ENCODE measurements at places on chromosomes 6 and 20.

DNA sequence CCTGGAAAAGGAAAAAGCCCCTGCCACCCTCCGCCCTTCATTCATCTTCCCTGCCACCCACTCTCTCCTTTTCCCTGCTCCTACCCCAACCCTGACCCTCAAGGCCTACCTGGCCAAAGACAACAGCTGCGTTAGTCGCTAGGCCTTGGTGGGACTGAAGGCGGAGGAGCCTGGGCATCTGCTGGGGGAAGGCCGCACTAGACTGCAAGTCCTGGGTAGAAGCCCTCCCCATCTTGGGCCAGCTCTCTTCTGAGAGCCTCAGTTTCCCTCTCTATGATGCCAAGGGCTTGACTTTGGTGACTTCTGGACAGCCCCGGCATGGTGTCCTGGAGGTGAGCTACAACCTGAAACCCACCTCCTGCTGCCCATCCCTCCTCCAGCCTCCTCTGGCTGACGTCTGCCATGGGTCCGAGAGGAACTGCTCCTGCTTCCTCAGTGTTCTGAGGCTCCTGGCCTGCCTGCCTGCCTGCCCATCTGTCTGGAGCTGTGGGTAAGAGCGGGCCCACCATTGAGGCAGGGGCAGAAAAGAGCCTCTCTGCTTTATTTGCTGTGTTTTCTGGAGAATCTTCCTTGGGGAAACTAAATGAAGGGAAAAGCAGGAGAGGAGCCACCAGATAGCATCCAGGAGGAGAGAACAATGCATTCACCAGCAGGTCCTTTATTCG is 7.5 kb upstream of the FOXC1 start:
- no peak for ATAC-seq

DNA sequence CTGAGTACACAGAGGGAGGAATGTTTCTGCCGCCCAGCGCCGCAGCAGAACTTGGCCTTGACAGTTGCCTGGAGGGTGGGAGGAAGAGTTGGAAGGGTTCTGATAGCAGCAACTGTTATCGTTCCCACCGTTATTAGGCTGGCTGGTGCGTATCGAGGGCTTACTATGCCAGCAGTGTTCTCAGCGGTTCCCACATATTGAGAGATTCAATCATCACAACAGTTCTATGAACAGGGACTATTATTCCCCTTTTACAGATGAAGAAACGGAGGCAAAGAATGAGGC is 380.1 kb upstream of the SULF2 start:
- ATAC-seq, result no peak

DNA sequence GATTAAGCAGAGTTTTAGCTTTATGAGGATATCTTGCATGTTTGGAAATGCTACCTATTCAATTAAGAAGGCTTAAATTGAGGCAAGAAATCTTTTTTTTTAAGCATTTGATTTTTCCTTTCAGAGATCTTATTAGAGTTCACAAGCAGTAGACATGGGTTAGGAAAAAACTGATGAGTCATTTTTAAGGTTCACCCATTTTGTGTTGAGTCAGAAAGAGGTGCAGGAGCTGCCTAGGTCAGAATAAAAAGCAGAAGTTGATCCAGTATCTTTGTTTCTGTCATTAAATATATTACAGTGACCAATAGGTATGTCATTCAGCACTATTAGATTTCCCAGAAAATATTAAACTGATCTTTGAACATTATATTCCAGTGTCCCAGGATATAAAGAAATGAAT is 306.8 kb downstream of the LMBRD1 start:
- ATAC-seq, result no peak

DNA sequence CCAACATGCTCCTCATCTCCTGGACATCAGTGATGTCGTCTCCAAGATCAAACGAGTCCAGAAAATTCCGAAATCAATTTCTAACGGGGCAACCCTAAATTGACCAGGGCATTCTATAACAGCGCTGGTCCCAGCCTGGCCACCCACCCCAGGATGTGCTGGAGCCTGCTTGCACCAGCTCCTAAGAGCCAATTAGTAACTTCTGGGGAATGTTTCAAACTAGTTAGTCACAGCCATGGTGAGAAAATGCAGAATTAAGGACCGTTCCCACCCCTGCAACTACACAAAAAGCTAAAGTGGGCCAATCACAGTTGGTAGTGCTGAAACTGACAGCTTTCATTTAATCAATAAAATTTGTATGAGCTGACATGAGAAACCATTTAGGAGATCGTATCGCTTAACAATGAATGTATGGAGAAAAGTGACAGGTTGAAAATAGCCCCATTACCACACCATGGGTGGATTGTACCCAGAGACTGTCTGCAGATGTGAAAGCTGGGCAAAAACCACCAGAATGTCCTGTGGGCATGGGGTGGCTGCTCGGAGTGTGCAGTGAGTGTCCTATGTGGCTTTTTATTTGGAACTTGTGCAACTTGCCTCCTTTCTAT is 165.7 kb upstream of the AFDN start:
- no peak for ATAC-seq

- no peak for ATAC-seq
These were observed 119.5 kb downstream of the PLEKHG1 start for GRCh38 chr6:150719099-150719766.

GRCh38 chr20:32474967-32475811 is 109.9 kb downstream of the NOL4L start:
- ATAC-seq, result peak; percentile 72

- ATAC-seq, result no peak
These were observed 151.0 kb downstream of the RCAN2 start for GRCh38 chr6:46340246-46340645.

DNA sequence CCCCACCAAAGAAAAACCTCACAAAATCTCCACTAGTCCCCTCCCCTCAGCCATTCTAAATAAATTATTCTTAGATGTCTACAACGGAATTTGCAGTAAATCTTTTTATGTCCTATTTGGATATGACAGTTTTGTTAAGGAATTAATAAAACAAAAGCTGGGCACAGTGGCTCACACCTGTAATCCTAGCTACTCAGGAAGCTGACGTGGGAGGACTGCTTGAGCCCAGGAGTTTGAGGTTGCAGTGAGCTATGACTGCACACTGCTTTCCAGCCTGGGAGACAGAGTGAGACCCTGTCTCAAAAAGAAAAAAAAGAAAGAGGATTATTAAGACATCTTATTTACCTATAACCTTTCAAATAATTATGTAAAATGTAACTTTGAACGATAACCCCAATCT is 165.4 kb downstream of the SLC16A10 start:
- ATAC-seq, result no peak

DNA sequence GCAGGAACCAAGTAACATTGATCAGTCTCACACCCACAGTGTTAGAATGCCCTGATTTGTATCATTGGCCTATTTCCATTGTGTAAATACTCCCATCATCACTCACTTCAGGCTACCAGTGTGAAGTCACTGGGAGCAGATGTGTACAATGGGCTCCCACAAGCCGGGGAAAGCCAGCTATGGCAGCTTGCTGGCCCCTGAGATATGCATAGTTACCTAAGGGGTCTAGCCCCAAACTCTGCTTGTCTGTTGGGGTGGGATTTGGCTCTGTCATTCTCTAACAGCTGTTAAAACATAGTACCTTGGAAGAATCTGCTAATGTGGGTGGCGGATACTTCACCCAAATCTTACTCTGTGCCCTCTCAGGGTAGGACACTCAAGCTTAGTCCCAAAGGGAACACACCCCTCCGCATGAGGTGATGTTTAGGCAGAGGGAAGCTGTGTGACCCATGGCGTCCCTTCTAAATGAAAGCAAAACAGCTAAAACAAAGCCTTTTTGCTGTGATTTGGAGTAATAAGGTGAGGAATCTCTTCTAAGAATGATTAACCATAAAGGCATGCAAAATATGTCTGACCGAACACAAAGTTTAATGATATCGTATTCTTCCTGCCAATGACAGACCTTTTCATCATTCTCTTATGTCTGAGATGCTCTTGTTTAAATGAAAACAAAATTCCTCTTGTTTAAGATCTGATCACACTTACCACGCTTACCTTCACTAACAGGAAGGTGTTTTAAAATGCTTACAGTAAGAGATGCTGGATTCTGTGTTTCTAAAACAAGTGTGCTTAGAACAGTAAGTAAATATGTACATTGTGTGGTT is 45.9 kb upstream of the PXDC1 start:
- no peak for ATAC-seq

DNA sequence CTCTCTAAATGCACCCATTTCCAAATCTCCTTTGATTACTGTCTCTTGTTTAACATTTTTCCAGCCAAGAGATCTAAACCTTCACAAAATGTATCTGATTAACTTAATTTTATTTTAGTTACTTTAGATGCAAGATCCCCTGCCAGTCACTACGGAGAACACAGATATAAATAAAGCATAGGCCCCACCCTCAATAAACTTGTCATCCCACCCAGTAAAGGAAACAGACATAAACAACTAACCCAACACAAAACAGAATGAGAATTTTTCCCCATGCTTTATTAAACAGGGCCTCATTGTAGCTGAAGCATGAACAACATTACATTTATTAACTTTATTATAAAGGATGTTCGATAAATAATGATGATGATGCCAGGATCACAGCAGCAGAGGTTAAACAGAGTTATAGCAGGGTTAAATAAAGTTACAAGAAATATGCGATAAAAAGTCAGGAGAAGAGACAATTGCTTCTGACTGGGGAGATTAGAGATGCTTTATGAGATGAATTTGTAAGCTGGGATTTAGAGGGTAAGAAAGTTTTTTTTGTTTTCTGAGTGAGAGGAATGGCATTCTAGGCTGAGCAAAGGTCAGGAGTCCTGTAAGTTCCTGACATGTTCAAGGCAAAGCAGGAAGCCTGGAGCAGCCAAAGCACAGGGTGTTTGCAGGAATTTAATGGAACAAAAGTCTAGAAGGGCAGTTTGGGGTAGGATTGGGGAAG is 41.1 kb downstream of the TFAP2A start:
- ATAC-seq, result no peak

DNA sequence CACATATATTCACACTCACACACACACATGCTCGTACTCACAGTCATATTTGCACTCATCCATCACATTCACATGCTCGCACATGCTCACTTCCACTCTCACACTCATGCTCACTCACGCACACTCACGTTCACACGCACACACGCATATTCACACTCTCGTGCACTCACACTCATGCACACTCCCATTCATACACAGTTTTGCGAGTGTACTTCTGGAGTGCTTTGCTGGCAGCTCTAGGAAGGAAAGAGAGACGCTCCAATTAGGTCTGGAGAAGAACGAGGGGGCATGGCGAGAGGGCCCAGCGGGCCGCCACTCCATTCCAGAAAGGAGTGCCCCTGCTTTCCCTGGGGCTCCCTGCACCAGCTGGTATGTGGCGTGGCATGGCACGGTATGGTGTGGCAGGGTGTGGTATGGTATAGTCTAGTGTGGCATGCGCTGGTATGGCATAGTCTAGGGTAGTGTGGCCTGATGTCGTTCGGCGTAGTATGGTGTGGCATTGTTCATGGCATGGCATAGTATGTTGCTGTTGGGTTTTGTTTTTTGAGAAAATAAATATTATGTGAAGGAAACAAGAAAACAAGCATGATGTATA is 216.8 kb upstream of the CDYL start:
- ATAC-seq, result no peak

- no peak for ATAC-seq
These were observed 1.1 kb upstream of the AFG1L start for GRCh38 chr6:108293527-108294296.

DNA sequence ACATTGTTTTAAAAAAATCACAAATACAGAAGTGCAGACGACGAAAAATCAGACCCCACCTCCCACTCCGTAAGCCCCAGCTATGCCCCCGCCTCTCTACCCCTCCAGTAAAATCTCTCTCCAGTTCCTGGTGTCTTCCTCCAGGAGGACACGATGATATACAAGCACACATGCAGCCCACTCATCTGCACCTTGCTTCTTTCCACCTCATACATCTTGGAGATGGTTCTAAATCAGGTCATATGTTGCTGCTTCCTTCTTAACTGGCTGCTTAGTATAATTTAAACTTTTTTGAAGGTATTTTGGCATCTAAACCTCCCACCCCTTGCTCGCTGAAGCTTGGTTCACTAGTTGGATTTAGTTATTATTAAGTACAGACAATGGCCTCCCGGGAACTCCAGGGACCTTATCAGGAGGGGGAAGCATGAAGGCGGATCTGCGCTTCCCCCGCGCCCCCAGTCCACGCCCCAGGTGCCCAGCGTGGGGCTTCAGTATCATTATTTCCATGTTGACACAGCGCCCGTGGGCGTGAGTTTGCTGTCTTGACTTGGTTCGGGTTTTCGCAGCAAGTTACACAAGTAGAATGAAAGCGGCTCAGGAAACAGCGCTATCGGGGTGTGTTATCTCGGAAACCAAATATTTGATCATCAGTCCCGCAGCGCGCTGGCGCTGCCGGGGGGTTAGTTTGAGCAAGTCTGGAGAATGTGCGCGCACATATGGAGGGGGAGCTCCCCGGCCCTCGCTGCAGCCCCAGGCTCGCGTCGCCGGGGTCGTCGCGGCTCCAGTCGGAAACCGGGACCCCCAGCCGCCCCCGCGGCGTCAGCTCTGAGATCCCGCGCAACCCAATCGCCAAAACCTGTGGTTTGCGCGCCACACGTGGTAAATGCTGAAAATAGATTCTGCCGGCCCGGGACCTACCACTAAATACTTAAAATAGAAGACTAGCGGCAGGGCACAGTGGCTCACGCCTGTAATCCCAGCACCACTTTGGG is 2.3 kb downstream of the BMP7 start:
- no peak for ATAC-seq

GRCh38 chr20:15378151-15378550 is 1040.7 kb upstream of the FLRT3 start:
- no peak for ATAC-seq

DNA sequence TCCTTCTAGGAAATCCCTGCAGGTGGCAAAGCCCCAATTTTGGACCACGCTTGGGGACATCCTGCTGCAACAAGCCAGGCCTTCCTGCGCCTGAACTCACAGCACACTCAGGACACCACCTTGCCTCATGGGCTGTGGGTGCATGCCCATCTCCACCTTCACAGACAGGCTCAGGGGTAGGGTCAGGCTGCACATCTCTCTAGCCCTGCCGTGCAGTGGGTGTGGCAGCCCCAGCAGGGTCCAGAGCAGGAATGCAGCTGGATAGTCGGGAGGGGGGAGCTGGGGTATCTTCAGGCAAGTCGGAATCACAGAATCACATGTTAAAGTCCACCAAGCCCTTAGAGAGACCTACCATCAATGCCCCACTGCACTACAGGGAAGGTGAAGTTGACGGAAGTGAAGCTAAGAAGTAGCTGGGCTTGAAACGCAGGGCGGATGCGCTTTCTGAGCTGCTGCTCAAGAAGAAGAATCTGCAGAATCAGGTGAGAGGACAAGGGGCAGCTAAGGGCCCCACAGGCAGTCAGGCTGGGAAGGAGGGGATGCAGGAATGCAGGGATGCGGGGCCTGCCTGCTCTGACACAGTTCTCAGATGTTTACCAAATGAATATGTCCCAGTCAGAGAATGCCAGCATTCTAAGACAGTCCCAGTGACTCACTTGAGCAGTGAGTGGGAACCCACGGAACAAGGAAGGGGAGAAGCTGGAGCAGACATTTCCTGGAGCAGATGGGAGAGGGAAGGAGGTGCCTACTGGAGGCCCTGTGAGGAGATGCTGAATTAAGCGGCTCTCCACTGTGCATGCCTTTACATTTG is 11.3 kb downstream of the SERPINB6 start:
- ATAC-seq, result peak; percentile 72
